ENCODE measurements at places on chromosomes 11 and 22.

- DNase-seq = no peak
Observed at GRCh38 chr11:122664188-122664587, 8.7 kb downstream of the UBASH3B start.

DNA sequence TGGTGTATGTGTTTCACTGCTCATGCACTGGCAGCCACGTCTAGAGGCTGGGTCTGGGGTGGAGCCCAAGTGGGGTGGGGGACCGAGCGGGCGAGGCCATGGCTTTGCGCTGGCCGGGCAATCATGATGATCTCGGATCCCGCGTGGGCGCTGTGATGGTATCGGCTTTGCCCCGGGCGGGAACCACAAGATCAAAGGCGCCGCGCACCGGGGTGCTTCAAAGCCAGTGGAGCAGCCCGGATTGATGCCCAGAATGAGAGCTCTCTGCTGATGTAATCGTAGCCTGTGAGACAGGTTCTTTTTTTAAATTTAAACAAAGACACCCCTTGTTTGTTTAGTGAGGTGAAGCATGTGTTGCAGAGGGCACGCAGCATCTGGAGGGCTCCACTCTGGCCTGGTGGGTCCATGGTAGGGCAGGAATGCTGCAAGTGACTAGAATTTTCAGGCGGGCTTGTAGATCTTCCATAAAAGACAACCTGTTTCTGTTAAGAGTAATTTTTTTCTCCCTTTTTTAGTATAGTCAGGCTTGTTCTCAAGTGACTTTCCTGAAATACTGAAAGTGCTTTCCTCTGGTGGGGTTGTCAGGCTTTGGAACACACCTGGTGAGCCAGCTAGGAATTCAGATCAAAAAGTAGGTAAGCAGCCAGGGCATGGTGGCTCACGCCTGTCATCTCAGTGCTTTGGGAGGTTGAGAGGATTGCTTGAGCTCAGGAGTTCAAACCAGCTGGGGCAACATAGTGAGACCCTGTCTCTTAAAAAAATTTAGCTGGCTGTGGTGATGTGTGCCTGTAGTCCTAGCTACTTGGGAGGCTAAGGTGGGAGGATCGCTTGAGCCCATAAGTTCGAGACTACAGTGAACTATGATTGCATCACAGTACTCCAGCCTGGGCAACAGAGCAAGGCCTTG is 40.7 kb downstream of the ZNRF3 start:
- DNase-seq = no peak

- DNase-seq = no peak
Observed at GRCh38 chr11:69156673-69157155, 979 bp downstream of the SMIM38 start.

GRCh38 chr11:111429066-111429506 is 50.0 kb upstream of the POU2AF1 start:
- peak; percentile 14 for DNase-seq

- no peak for DNase-seq
Observed at GRCh38 chr11:112227471-112227870, 1.2 kb downstream of the PTS start.

DNA sequence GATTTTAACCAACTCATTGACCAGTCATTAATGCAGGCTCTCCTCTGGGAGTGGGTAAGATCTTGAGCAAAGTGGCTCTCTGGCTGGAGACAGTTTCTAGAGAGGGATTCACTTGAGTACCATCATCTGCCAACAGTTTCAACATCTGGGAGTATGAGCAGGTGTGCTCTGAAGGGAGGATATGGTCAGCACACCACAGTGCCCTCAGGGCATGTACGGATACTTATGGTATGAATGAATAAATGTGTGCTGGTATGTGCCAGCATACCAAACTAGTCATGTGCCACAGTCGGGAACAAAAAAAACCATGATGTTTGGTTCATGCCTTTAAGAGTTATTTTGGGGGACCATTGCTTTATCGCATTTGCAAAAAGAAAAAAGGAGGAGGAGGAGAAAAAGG is 1197.5 kb upstream of the TENM4 start:
- DNase-seq = no peak

DNA sequence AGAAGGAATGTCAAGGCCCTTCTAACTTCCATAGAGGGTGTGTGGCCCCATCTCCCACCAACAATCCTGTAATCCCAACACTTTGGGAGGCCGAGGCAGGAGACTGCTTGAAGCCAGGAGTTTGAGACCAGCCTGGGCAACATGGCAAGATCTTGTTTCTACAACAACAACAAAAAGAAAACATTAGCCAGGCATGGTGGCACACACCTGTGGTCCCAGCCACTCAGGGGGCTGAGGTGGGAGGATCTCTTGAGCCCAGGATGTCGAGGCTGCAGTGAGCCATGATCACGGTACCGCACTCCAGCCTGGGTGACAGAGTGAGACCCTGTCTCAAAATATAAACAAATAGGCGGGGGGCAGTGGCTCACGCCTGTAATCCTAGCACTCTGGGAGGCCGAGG is 16.9 kb downstream of the TSPAN32 start:
- DNase-seq = no peak

DNA sequence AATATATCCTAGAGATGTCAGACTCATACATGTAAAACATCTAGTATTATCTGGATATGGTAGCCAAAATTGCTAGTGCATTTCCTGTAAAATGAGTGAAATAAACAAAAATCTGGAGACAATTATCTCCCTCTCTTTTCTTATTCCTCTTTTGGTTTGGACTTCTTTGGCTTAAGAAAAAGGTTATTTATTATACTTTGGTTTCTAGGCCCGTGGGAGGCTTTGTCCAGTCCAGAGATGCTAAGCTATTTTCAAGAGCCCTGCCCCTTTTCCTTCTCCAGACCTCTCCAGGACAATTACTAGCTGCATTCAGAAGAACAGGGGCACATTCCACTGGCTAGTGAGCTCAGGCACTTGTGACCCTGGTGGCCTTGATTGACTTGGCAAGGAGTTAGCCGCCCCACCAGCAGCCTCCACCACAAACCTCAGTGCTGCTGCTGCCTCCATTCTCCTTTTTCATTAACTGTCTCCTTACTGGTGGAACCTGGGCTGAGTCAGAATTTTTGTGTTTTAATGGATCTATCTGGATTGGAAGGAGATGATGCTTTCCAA is 747.3 kb upstream of the TENM4 start:
- DNase-seq = no peak

- DNase-seq = no peak
Observed at GRCh38 chr22:36467042-36467810, 14.2 kb downstream of the TXN2 start.

DNA sequence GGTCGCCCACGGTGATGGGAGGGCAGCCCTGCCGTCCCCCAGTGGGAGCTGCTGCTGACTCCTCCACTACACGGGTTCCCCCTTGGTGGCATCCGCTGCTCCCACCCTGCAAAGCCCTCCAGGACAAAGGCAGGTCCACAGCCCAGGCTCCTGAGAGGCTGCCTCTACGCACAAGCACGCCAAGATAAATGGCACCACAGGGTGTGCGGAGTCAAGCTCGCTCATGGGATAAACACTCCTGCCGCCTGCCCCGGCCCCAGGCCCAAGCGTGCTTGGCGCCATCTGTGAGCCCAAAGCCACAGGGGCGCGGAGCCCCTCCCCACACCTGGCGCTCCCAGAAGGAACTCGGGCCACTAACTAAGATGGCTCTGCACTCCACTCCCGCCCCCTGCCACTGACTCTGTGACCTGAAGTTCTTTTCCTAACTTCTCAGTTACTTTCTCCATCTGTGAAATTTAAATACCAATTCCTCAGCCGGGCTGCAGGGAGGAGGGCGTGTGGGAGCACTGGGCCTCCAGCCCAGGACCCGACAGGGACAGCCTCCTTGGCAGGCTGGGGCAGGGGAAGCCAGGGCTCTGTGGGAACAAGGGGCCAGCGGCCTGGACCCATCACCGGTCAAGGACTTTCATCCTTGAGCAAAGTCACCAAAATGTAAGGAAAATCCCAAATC is 14.9 kb downstream of the EHD1 start:
- no peak for DNase-seq

DNA sequence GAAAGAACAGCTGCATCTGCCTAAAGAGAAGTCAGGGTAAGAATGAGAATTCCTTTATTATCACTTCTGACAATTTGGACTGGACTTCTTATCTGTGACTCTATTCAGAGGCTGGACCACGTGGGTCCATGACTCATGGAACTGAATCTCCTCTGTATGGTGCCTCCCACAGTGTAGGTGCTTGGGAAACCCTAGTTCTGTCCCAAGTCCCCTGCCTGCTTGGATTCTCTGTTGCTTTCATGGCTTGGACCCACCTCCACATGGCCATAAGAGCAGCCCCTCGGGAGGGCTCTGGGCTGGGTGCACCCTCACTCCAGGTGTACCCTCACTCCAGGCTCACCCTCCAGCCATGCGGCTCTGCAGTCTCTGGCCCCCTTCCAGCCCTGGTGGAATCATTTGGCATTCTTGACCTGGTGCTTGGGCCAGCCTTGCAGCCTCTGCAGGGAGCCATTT is 153.4 kb downstream of the CACNA1I start:
- no peak for DNase-seq

GRCh38 chr11:11291041-11292015 is 61.7 kb downstream of the CSNK2A3 start:
- no peak for DNase-seq

DNA sequence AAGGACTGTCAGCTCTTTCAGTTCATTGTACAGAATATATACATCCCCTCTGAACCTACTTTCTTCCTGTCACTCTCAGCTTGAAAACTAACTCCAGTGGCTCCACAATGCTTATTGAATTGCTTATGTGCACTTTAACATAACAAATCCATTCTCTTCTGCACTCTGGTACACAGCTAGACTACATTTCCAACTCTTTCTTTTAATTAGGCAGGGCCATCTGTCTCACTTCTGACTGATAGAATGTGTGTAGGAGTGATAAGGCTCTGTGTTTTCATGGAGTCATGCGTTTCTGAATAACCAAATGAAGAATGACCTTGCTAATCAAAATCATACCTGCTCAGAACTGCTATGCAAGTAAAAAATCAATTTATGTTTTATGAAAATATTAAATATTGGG is 278.5 kb upstream of the CCDC179 start:
- DNase-seq = no peak

DNA sequence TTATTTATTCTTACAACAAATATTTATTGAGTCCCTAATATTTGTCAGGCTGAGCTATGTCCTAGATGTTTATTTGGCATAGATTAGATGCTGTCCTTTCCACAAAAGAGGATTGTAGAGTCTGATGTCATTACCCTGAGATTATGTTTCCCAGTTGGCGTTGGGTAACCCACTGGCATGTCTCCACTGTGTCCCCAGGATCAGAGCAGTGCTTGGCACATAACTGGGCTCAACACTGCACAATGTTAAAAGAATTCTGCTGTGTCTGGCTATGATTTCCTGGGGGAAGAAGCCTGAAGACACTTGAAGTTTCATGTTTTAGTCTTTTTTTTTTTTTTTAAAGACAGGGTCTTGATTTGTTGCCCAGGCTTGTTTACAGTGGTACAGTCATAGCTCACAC is 4.0 kb downstream of the RCN1 start:
- DNase-seq = no peak

DNA sequence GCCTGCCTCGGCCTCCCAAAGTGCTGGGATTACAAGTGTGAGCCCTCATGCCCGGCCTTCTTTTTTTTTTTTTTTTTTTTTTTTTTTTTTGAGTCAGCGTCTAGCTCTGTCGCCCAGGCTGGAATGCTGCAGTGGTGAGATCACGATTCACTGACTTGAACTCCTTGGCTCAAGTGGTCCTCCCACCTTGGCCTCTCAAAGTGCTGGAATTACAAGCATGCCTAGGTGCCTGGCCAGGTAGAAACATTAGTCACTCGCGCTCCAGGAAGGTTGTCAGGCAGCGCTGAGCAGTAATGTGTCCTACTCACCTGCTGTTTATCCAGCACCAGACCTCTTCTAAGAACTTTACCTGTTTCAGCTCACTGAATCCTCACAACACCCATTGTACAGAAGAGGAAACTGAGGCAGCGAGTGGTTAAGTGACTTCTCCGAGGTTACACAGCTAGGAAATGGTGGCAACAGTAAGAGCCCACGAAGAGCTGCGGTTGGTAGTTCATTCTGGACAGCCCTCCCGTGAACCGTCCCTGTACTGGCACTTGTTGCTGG is 496 bp upstream of the CST6 start:
- DNase-seq = no peak

DNA sequence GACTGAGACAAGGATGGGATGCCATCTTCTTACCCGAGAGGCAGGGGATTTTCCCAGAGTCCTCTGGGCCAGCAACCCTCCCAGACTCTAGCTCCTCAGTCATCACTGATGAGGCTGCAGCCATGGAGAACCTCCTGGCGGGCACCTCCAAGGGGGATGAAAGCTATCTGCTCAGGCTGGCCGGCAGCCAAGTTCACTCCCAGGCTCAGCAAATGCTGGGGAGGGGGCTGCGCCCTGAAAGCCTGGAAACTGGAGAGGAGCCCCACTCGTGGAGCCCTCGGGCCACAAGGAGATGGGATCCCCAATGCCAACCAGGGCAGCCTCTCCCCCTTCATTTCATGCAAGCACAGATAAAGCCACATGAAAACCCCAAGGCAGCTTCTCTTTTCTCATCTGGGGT is 75.0 kb downstream of the CACNA1I start:
- no peak for DNase-seq

- no peak for DNase-seq
Observed at GRCh38 chr11:69114811-69115523, 40.8 kb upstream of the SMIM38 start.

- DNase-seq = no peak
Observed at GRCh38 chr11:46114961-46115360, 6.3 kb downstream of the PHF21A start.

- no peak for DNase-seq
Observed at GRCh38 chr22:33576205-33576604, 344.1 kb downstream of the LARGE1 start.

GRCh38 chr22:49923445-49923844 is 5.0 kb downstream of the CRELD2 start:
- no peak for DNase-seq

DNA sequence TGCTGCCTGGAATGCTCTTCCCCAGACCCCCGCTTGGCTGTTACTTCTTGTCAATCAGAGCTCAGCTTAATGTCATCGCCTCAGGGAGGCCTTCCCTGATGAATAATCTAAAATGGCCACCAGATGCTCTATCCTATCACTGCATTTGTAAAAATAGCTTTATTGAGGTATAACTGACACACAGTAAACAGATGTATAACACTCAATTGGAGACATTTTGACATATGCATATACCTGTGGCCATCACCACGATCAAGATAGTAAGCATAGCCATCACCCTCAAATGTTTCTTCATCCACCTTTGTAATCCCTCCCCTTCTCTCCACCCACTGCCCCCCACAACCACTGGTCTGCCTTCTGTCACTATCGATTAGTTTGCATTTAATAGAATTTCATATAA is 36.6 kb upstream of the NECTIN1 start:
- no peak for DNase-seq

DNA sequence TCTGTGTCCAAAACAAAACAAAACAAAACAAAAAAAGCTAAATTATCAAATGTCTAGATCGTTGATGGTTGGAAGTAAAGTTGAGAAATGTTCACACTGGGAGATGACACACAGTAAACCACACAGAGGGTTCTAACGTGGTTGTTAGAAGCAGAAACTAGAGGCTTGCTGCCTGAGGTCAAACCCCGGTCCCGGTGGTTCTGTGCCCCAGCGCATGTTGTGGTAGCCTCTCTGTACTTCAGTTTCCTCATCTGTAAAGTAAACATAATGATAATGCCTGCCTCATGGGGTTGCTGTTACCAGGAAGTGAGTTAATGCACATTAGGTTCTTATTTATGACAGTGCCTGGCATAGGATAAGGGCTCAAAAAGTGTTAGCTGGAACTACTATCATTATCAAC is 33.4 kb downstream of the PPARA start:
- no peak for DNase-seq

GRCh38 chr11:112292785-112293407 is 32.2 kb upstream of the PLET1 start:
- DNase-seq = no peak
